Frontal cortex (tissue), 4 donors: ENCODE measurements at places on chromosomes 3 and 15.

DNA sequence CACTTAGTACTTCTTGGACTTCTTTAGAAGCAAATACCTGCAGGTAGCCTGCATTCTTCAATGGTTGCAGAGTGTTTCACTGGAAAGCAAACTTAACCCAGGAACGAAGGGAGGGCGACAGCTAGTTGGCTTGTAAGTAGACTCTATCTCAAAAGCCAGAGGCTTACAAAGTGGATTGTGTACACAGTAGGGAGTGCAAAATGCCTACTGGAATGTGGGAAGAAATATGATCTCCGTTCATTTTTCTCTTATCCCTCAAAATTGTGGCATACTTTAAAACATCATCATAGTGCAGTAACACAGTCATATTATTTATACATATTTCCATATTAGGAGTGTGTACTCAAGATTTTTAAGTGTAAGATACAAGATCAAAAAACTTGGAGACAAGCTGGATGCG lies 155.7 kb downstream of the LIPC start:
- DNase-seq: no peak

DNA sequence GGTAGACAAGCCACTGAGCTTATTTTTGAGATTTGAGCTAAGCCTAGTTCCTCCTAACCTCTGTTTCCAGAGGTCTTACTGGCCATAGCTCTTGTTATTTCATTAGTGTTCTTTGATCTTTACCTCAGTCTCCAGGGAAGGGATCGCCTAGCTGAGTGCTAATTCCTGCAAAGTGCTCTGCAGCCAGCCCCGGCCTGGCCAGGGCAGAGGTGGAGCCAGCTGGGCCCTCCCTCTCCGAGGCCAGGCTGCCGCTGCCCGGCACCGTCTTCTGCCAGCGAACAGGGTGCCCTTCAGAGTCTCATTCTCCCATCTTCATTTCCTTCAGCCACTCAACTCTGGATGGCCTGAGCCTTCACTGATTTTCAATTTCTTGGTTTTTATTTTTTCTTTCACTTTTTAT lies 19.7 kb downstream of the FAN1 start:
- DNase-seq: no peak

GRCh38 chr3:102529452-102529851 lies 94.6 kb downstream of the ZPLD1 start:
- DNase-seq: no peak

DNA sequence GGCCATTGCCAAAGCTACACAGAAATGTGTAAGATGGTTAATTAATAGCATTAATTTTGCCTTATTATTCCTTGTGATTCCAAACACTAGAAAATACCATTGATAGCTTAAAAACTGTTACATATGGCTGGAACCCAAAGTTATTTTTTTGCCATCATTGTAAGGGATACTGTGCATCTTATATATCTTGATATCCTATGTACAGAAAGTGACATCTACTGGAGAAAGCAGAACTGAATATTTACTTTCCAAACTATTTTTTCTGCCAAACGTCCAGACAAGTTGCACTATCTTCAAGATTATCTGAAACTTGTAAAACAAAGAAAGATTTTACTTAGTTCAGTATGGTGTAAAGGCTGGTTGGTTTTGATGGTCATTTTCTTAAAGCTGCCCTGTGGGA lies 33.3 kb upstream of the MEIS2 start:
- no peak for DNase-seq

GRCh38 chr3:17687566-17687965 lies 54.9 kb downstream of the TBC1D5 start:
- DNase-seq: no peak

DNA sequence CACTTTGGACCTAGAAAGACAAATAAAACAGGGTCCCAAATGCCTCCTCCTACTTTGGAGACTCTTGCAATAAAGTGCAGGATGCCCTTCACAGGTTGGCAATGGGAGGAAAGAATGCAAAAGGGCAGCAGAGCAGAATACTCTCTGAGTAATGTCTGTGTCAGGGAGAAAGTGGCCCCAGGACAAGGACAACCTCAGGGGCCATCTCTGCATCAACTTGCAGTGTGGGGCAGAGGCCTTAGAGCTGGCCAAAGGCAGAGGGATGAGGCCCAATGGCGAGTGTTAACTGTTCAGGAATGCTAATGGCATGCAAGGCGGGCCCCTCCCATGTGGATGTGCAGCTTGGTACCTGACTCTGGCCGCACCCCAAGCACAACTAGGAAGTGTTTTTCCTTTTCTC lies 8.4 kb downstream of the UPK1B start:
- no peak for DNase-seq

GRCh38 chr3:172323894-172324610 lies 124.2 kb downstream of the GHSR start:
- no peak for DNase-seq

GRCh38 chr3:117728226-117728625 lies 1018.6 kb downstream of the TUSC7 start:
- DNase-seq: no peak

- DNase-seq: no peak
Measured at GRCh38 chr3:156727519-156728205, 53.3 kb downstream of the TIPARP start.

DNA sequence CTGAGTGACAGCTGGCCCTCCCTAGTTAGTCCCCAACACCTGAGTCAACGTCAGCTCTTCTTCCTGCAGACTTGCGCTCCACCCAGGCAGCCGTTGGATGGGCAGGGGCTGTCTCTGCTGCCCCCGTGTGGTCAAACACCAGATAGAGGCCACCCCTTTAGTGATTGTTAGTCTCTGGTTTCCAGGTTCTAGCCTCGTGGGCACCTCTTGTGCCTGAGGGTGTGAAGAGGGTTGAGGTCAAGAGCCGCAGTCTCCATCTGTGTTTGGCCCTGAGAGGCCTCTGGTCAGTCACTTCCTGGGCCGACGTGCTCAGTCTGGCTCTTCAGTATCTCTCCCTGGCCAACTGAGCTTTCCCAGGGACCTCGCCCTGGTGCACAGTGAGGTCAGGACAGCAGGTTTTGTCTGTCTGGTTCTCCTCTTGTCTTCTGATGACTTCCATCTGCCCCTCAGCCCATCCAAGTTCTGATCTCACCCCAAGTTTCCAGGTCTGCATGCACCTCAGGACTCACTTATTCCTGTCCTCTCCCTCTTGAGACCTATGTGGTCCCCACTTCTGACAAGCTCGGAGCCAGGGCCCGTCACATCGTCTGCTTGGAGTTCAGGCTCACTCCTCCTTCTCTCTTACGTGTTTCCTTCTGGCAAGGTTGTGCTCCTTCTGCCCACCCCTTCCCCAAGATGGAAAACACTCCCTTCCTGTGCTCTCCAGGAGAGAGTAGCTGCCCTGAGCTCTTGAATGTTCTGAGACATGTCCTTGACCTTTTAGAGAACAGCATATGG lies 20.9 kb downstream of the CD276 start:
- DNase-seq: no peak

DNA sequence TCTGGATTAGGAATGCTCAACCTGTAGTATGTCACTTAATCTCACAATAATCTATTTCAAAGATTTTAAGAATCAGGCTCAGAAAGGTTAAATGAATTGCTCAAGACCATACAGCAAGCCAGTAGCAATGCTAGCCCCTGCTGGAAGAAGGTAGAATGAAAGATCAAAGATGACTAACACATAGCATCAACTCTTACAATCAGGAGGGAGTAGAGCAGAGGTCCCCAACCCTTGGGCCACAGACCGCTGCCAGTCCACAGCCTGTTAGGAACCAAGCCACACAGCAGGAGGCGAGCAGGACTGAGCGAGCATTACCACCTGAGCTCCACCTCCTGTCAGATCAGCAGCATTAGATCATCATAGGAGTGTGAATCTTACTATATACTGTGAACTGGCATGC lies 15.5 kb upstream of the GATM start:
- DNase-seq: no peak

GRCh38 chr3:106086038-106086437 lies 217.2 kb upstream of the CBLB start:
- DNase-seq: no peak

GRCh38 chr3:59566481-59566975 lies 516.7 kb upstream of the CFAP20DC start:
- no peak for DNase-seq
